ENCODE measurements at places on chromosomes 4 and X.
A peak's percentile ranks its signal among the peaks of the same experiment; 100 is the strongest.

DNA sequence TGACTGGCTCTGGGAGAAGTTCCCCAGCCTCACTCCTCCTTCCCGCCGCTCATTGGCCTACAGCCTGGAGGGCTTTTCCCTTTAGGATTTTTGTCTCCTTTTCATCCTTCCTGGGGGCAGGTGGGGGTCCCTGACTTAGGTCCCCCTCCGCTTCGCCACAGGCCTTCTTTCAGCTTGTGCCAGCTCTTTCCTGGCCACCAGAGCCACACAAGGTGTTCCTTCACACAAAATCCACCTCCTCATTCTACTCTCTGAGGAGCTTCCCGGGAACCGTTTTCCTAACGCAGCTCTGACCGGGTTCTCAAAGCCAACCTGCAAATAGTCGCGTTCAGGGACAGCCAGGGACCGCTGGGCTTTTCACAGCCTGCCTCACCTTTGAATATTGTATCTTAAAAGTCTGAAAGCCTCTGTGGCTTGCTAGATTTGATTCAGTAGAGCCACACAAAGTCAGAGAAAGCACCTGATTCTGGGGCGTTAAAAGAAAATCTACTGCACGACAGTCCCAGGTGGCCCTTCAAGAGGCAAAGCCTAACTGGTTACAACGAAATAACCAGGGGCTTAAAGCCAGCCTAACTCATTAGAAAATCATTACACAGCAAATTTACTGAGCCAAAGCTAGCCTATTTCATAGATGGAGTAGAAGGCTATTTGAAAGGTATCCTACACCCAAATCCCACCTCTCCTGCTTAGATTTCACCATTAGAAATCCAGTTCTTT, 731 bp upstream of the GPC3 start:
- H3K4me1 ChIP-seq = no peaks in the 10 kb centered on the region
- peak overlapping the region; percentile 43 for H3K4me3 ChIP-seq
- H3K27ac ChIP-seq = no peak overlapping the region

DNA sequence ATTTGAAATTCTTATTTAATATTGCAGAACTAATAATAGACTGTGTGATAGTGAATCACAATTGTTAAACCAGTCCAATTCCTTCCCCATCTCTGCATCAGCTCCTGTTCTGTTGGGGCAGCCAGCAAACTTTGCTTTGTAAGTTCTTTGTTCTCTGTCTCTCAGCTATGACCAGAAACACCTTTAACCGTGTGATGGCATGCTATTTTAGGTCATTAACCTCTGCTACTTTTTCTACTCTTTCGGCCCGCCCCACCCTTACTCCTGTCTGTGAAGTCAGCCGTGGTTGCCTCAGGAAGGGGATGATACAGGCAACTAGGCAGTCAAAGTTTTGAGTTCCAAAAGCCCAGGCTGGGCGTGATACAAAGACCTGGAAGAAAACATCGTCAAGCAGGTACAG, 51.3 kb upstream of the EGFL6 start:
- no peaks in the 10 kb centered on the region for H3K27me3 ChIP-seq
- no peaks in the 10 kb centered on the region for H3K36me3 ChIP-seq

DNA sequence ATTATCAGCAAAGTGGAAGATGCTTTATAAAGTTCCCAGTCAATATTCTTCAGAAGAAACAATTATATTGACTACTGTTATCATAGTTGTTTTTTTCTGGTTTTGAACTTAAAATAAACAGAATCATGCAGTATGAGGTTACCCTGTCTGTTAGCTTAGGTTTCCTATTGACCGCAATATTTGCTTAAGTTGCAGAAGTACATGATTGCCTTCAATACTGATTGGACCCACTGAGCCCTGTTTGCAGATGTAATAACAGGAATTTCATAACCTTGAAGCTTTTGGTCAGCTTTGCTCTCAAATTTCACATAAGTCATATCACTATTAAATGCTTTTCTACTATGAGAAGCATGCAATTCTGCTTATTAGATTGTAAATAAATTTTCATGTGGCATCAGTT, 229.1 kb upstream of the FSTL5 start:
- no peaks in the 10 kb centered on the region for H3K4me1 ChIP-seq
- no peak overlapping the region for H3K27ac ChIP-seq
- DNase-seq = no peak
- H3K4me3 ChIP-seq = no peak overlapping the region

DNA sequence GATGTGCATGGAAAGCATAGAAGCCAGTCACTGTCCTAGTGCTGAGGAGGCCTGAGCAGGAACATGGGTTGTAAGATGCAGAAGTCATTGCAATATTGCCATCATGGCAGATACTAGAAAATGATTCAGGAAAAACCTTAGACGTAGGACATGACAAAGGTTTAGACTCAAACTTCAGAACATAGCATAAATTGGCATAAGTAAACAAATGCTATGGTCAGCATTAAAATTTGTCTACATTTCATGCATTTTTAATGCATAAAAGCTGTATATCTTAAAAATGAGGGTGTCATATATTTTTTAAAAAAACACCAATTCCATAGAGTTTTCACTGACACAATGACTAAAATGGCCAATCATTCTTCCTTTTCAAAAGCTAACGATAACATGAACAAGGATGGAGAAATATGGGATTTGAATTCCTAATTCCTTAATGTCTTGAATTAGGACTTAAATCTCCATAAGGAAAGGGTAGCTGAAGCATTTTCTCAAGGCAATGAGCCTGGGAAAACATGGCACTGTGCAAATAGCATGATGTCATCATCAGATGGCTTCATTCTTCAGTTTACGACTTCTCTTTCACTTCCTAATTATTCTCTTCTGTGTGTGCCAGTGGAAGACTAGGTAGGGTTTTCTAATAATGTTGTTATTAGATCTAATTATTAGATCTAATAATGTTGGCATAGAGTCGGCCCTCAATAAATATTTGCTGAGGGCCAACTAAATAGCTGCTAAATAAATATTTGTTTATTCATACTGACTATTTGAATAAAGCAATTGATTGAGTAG, 125.1 kb upstream of the FRG1 start:
- H3K4me3 ChIP-seq = no peak overlapping the region
- H3K4me1 ChIP-seq = no peaks in the 10 kb centered on the region
- no peak overlapping the region for H3K27ac ChIP-seq
- no peak for DNase-seq
- no peaks in the 10 kb centered on the region for H3K27me3 ChIP-seq

- no peaks in the 10 kb centered on the region for H3K36me3 ChIP-seq
- H3K27me3 ChIP-seq = no peaks in the 10 kb centered on the region
- no peak for DNase-seq
- H3K27ac ChIP-seq = no peak overlapping the region
- no peaks in the 10 kb centered on the region for H3K4me1 ChIP-seq
- H3K4me3 ChIP-seq = no peak overlapping the region
These were observed 38.9 kb downstream of the GPRIN3 start for GRCh38 chr4:89268679-89269078.

DNA sequence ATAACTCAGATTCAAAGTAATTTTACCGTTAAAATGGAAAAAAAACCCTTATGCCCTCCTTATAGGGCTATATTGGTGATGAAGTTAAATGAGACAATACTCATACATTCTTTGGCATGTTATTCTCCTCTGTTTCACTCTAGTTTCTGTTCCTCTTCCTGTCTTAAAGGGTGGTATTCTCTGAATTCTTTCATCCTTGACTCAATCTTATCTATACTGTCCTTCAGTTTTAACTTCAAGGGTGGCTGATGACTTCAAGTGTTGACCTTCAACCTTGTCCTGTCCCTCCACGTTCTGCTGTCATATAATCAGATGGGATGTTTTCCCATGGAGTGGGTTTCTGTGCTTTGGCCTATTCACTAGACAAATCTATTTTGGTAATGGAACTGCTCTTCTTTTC, 44.0 kb downstream of the ZNF518B start:
- DNase-seq = no peak
- H3K36me3 ChIP-seq = no peaks in the 10 kb centered on the region
- H3K27ac ChIP-seq = no peak overlapping the region
- H3K4me3 ChIP-seq = no peak overlapping the region
- H3K27me3 ChIP-seq = no peaks in the 10 kb centered on the region

- no peaks in the 10 kb centered on the region for H3K36me3 ChIP-seq
- H3K4me3 ChIP-seq = no peak overlapping the region
- H3K27me3 ChIP-seq = no peaks in the 10 kb centered on the region
- H3K27ac ChIP-seq = no peak overlapping the region
- H3K4me1 ChIP-seq = no peaks in the 10 kb centered on the region
- DNase-seq = no peak
These were observed 212.1 kb upstream of the POF1B start for GRCh38 chrX:85591536-85591935.

DNA sequence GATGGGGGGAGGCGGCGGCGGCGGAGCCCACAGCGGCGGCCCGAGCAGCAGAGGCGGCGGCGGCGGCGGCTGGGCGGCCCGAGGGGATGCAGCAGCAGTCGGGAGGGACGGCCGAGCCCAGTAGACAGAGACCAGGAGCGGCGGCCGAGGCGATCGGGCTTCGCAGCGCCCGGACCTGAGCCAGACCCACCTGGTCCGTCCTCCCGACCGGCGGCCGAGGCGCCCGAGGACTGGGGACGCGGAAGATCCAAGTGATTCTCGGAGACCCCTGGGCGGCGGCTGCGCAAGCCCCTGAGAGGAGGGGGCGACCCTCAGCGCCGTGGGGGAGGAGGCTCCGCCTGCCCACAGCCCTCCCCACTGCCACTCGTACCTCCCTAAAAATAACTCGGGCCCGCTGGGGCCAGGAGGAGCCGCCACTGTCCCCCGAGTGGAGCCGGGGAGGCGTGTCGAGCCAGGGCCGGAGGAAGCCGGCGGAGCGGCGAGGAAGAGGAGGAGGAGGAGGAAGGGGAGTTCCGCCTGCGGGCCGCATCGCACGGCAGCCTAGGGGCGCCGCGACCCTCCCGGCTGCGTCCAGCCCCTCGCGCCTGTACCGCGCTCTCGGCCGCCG, 608 bp downstream of the RAPGEF2 start:
- DNase-seq = no peak
- peaks cover 25% of the 10 kb centered on the region for H3K4me1 ChIP-seq
- H3K27ac ChIP-seq = peak overlapping the region; percentile 97
- peak overlapping the region; percentile 87 for H3K4me3 ChIP-seq
- no peaks in the 10 kb centered on the region for H3K36me3 ChIP-seq

DNA sequence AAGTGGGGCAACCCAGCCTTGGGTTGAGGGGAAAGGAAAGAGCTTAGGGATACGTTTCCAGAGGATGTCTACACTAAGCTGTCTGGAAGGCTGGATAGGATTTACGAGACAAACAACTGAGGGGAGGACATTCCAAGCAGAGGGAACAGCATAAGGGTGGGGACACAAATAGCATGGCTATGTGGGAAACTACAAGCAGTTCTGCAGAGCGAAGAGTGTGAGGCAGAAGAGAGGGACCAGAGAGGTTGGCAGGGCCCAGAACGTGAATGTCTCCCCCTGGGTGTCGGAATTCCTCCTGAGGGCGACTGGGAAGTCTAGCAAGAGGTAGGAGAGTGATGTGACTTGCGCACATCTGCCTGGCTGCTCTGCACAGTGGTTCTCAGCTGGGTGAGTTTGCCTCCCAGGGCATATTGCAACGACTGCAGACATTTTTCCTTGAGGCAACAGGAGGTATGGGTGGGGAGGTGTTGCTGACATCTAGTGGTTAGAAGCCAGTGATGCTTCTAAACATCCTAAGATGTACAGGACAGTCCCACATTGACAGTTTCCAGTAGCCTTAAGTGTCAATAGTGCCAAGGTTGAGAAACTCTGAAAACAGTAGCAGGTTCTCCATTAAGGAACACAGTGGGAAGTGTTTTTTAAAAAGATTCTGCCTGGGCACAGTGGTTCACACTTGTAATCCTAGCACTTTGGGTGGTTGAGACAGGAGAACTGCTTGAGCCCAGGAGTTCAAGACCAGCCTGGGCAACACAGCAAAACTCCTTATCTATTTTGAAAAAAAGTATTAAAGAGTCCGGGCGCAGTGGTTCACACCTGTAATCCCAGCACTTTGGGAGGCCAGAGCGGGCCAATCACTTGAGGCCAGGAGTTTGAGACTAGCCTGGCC, 9.2 kb downstream of the NDUFA1 start:
- H3K4me3 ChIP-seq = no peak overlapping the region
- no peaks in the 10 kb centered on the region for H3K27me3 ChIP-seq
- no peaks in the 10 kb centered on the region for H3K36me3 ChIP-seq
- DNase-seq = no peak
- H3K27ac ChIP-seq = no peak overlapping the region

GRCh38 chrX:48831136-48831908, 4.1 kb downstream of the PCSK1N start:
- DNase-seq = no peak
- H3K4me1 ChIP-seq = peaks cover 3% of the 10 kb centered on the region
- H3K27me3 ChIP-seq = peaks cover 3% of the 10 kb centered on the region
- H3K4me3 ChIP-seq = no peak overlapping the region

DNA sequence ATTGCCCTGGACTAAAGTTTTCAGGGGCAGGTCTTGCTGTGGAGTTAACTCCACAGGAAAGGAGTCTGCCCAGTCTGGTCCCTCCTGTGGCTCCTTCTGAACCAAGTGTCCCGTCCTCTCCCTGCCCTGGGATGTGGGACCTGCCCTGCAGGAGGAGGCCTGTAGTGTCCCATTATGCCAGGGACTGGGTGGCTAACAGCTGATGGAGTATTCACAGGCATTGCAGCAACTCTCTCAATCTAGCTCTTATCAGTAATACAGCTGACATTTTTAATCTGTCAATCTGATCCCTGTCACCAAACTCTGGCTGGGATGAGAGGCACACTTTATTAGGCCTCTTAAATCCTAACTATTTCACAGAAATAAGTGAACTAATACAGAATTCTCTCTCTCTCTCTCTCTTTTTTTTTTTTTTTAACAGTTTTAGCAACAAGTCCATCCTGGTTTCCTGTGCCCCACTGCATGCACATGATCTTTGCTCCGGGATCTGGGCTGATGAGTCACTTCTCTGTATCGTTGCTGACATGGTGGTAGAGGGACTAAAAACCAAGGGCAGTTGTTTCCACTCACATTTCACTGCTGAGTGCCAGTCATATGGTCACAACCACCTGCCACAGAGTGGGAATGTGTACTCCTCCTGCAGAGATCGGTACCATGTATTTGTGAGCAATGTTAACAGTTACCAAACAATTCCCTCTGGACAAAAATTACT, 39.1 kb downstream of the HAND2 start:
- H3K4me1 ChIP-seq = peaks cover 3% of the 10 kb centered on the region
- H3K27me3 ChIP-seq = peaks cover 24% of the 10 kb centered on the region
- no peak for DNase-seq
- H3K36me3 ChIP-seq = no peaks in the 10 kb centered on the region
- no peak overlapping the region for H3K27ac ChIP-seq
- no peak overlapping the region for H3K4me3 ChIP-seq

DNA sequence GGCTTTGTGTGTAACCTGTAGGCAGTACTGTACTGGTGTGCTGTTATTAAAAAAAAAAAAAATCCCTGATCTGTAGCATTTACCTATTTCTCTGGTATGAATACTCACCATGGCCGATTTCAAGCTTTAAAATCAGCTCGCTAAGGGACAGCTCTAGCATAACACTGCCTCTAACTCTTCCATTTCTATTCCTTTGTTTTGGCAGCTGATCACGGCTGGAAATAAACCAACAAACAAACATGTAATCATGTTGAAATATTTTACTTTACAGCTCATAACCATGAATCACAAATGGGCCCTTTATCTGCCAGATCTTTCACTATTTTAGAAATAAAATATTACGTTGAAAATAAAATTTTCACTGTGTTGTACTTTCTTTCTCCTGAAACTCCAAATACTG, 60.5 kb upstream of the IL15 start:
- H3K27me3 ChIP-seq = no peaks in the 10 kb centered on the region
- H3K36me3 ChIP-seq = no peaks in the 10 kb centered on the region
- H3K4me3 ChIP-seq = no peak overlapping the region
